ENCODE measurements at places on chromosomes 16 and 17. TPM values are rescaled to one million over a fixed set of nuclear protein-coding genes. Genes with fewer than 3 reads are reported as not detected.

Gene CNTNAP1
- 15.6 TPM for total RNA-seq

Gene NR1D1
- total RNA-seq, result 2.8 TPM

Gene KRTAP4-16
- total RNA-seq, result not detected

Gene GPR179
- not detected for total RNA-seq

Gene SLC5A10
- not detected for total RNA-seq

Gene CCL15
- not detected for total RNA-seq

Gene EFCAB5
- 0.22 TPM for total RNA-seq

Gene SPNS3
- not detected for total RNA-seq

Gene OTOP3
- total RNA-seq, result not detected

Gene MSLN
- total RNA-seq, result not detected

Gene NPIPA3
- 0.29 TPM for total RNA-seq

Gene TP53TG3
- total RNA-seq, result not detected

Gene CPHXL2
- not detected for total RNA-seq

Gene KRT14
- total RNA-seq, result 1.0 TPM

Gene NOG
- 3.0 TPM for total RNA-seq

All from placental pericyte (primary cell).